ENCODE measurements at places on chromosomes 11 and 22.

DNA sequence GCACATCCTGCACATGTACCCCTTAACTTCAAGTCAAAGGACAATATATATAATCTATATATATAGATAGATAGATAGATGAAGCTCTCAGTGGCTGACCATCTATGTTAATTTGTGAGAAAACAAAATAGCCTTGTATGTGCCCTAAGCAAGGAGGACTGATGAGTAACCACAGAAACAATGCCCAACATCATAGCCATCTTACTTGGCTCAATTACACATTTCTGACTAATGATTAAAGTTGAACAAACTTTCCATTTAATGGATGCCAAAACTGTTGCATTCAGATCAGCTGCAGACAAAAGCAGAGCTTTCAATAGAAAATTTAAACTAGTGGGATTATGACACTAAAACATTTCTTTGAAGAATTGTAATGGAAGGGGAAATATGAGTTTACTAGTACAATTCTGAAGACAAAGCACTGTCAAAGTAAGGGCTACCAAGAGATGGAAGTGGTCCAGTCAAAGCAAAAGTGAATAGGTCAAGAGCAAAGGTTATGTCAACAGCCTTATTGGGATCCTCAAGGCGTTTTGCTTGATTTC lies 1188.2 kb upstream of the RAG2 start:
- no peak for DNase-seq

- DNase-seq, result peak; percentile 69
Observed at GRCh38 chr22:39241794-39242594, 2.8 kb downstream of the PDGFB start.

- no peak for DNase-seq
Observed at GRCh38 chr11:16946477-16947282, 67.5 kb downstream of the PLEKHA7 start.

DNA sequence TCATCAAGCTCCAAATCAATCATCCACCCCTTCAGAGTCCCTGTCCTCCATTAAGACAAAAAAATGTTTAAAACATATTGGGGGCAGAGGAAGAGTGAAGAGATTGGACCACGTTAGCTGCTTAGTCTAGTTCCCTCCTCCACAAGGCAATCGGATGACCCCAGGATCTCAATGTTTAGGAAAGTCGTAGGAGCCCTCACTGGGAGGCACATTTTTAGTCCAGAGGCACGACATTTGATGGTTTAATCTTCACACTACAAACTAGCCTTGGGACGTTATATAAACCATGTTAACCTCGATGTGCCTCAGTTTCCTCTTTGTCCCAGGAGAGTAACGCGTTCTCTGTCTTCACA lies 588 bp upstream of the FAT3 start:
- no peak for DNase-seq

DNA sequence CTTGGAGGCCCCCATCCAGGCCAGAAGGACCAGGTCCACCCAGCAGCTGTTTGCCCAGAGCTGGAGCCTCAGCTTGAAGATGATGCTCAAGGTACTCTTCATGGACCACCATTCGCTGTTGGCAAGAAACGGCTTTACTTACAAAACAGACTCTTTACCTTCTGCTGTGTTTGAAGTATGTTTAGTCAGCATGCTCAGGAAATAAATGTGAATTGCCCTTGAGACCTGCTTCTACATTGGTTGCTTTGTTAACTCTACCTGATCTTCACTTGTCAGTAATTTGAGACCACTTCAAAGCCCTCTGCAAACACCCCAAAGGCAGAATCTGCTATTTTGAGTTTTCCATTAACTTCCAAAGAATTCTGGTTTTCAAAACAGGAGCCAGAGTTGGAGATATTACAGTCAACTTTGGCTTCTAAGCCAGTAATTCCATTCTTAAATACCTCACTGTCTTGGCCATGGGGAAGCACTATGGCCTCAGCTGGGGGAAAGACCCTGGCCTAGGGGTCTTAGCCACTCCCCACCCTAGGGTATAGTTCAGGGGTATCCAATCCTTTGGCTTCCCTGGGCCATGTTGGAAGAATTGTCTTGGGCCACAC lies 2.7 kb downstream of the UQCR10 start:
- DNase-seq, result no peak

DNA sequence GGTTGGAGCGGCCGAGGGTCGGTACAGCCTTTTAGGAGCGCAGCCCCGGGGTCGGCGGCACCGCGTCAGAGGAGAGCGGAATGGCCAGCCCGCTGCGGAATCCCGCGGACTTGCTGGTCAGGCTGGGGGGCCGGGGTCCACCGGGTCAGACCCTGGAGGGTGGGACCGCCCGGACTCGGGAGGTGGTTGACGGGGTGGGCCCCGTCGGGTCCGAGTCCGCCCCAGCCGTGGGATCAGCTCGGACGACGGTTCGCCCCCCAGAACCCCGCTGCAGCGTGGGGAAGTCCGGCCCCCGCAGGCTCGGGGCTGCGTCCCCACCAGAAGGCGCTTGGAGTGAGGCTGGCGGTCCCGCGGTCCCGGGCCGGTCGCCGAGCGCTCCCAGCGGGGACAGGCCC lies 301 bp upstream of the ADM2 start:
- DNase-seq, result no peak

- DNase-seq, result peak; percentile 38
Observed at GRCh38 chr22:20523086-20523983, 15.9 kb downstream of the MED15 start.

GRCh38 chr11:28491431-28491830 lies 383.2 kb downstream of the METTL15 start:
- no peak for DNase-seq

GRCh38 chr22:47290706-47291430 lies 528.4 kb downstream of the TBC1D22A start:
- no peak for DNase-seq

- peak; percentile 68 for DNase-seq
Observed at GRCh38 chr22:24429411-24430365, 2.3 kb downstream of the ADORA2A start.

GRCh38 chr11:117969160-117969991 lies 16.8 kb upstream of the IL10RA start:
- DNase-seq, result no peak

GRCh38 chr22:36770513-36771231 lies 5.2 kb downstream of the IFT27 start:
- no peak for DNase-seq

DNA sequence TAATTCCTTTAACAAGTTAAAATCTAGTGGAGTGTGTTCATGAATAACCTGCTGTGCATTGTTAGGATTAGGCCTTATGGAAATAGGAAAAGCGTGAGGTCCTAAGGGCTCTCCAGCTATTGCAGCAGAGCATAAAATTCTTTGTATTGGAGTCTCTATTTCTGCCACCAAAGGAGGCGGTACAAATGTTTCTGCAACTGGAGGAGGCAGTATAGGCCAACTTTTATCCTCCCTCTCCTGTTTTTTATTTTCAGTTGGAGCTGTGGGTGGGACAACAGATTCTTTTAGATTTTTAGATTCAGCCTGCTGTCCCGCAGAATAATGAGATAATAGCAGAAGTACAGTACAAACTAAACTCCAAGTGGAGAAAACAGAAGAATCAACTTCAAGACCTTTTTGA lies 26.2 kb downstream of the OR10A6 start:
- DNase-seq, result no peak

DNA sequence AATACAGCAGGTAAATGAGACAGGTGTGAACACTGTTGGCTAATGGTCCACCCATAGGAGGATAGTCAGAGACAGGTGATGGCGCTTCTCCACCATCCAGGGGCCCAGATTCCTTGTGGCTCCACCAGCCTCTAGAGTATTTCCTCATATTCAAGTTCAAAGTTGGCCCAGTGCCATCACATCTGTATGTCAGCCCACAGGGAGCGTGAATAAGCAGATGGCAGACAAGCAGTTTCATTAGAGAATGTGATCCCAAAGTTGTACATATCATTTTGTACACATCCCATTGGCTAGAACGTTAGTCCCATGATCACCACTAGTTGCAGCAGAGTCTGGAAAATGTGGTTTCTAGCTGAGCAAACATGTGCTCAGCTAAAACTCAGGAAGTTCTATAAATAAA lies 11.0 kb upstream of the CWF19L2 start:
- DNase-seq, result no peak

GRCh38 chr11:2367266-2368160 lies 9.6 kb upstream of the CD81 start:
- DNase-seq, result no peak

GRCh38 chr11:128667873-128668272 lies 26.0 kb upstream of the FLI1 start:
- no peak for DNase-seq

- DNase-seq, result no peak
Observed at GRCh38 chr11:72598906-72599305, 75.3 kb downstream of the PDE2A start.

GRCh38 chr11:43983221-43983810 lies 40.9 kb downstream of the C11orf96 start:
- no peak for DNase-seq
